Stimulated activated CD8-positive, alpha-beta memory T cell treated with anti-CD3 and anti-CD28 coated beads, Interleukin-7, amount 100 ng/mL, for 48 hours (primary cell): ENCODE measurements at places on chromosomes 7 and 10.

DNA sequence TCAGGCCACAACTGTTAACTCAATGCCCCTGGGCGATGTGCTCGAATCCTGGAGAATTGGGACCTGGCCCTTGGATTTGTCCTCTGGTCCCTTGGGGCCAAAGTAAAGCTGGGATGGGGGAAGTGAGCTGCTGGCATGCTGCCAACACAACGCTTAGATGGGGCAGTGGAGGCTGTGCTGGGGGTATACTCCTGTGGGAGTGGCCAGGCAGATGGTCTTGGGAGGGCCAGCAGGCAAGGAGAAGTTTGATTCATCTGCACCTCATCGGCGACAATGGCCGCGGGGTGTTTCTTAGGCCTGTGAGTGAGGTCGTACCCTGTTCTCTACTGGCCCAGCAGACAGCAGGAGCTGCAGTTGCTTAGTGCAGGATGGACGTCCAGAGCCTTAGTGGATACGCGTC lies 139.0 kb upstream of the MTPN start:
- no peak for DNase-seq

DNA sequence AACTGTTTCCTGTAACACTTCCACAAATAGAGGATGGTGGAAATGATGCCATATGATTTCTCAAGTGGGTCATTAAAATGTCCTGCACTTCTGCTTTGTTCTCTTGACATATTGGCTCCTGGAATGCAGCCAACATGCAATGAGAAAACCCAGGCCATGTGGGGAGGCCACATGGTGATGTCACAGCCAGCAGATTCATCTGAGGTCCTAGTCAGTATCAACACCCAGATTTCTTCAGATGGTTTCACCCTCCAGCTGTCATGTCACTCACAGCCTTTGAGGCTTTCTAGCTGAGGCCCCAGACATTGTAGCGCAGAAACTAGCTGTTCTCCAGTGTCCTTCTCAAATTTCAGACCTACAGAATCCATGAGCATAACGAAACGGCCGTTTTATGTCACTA lies 102.3 kb upstream of the NUPR2 start:
- no peak for DNase-seq

- DNase-seq = no peak
These were observed 53.6 kb downstream of the PYROXD2 start for GRCh38 chr10:98361131-98362025.

- DNase-seq = no peak
These were observed 31.1 kb downstream of the PLXDC2 start for GRCh38 chr10:19847321-19847720.

DNA sequence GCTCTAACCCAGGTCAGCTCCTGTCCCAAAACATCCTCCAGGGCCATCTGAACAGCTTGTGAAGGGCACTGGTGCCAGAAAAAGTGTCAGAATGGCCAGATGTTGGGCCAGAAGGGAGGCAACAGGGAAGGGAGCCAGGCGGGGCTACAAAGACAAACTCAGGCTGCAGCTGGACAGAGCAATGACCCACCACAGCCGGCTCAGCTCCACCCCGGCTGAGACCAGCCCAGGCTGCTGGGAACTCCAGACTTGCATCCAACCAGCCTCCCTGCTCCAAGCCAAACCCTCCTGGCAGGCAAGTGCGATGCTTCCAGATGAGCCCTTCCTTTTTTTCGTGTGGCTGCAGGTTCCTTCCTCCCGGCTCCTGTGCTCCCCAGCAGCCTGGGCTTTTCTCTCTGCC lies 466.9 kb downstream of the PTPRN2 start:
- no peak for DNase-seq

DNA sequence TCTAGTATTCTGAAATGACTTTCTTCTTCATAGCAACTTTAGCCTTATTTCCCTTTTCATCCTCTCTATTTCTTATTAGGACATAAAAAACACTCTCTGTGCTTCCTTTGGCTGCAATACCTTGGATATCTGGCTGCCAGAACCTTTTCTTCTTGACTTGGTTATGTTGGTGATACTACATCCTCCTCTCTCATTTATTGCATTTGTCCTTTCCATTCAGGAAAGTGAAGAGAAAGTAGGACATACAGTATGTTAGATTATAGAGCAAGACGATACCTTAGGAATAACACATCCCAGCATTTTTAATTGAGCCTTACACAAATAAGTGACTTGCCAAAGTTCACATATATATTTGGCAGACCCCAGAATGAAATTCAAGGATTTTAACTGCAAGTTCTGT lies 210.1 kb upstream of the PPP1R3A start:
- no peak for DNase-seq

DNA sequence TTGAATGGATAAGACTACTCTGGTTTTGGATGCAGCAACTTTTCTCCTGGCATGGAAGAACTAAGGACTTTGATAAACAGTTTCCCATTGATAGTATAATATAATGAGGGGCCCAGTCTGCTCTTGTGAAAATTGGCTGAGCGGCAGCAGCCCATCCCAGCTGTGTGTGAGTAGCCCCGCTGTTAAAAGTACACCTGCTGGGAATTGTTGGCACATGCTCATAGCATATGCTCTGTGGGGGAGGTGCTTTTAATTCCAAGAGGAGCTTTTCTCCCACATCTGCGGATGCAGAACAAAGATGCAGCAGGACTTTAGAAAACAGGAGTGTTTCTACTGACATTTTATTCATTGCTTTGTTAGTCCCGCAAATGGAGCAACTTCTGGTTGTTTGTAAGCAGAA lies 19.0 kb downstream of the SRI start:
- DNase-seq = no peak

DNA sequence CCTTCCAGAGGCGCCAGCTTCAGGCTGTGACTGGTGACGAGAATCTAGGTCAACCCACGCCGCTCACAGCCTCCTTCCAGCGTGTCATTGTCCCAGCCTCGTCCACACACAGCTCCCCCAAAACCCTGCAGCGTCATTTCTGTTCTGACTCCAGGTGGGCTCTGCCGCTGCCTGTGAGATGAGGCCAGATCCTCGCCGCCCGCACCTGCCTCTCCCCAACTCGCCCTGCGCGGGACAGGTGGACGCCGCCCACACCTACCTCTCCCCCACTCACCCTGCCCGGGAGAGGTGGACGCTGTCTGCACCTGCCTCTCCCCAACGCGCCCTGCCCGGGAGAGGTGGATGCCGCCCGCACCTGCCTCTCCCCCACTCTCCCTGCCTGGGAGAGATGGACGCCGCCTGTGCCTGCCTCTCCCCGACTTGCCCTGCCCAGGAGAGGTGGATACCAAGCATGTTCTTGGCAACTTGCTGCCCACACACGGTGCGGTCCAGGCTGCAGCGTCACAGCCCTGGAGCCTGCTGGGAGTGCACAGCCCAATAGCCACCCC lies 32.0 kb upstream of the CFAP46 start:
- no peak for DNase-seq

DNA sequence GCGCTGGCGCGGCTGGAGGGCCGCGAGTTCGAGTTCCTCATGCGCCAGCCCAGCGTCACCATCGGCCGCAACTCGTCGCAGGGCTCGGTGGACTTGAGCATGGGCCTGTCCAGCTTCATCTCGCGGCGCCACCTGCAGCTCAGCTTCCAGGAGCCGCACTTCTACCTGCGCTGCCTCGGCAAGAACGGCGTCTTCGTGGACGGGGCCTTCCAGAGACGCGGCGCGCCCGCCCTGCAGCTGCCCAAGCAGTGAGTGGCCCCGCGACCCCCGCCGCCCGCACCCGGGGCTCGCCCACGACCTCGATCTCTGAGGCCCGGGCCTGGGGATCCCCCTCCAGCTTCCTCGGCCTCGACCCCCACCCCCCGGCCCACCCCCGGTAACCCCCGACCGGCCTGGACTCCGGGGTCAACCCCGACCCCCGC lies 537 bp downstream of the FOXK1 start:
- peak; percentile 23 for DNase-seq
